ENCODE measurements at places on chromosomes 16 and 17. TPM values are rescaled to one million over a fixed set of nuclear protein-coding genes. Genes with fewer than 3 reads are reported as not detected.

PTX4 gene
- not detected for polyA plus RNA-seq

NACA2 gene
- not detected for polyA plus RNA-seq

NLGN2 gene
- 0.08 TPM for polyA plus RNA-seq

STAC2 gene
- not detected for polyA plus RNA-seq

PDP2 gene
- 4.0 TPM for polyA plus RNA-seq

PKMYT1 gene
- polyA plus RNA-seq, result not detected

HBM gene
- not detected for polyA plus RNA-seq

CDC6 gene
- polyA plus RNA-seq, result 0.61 TPM

NPIPA2 gene
- not detected for polyA plus RNA-seq

KRT39 gene
- not detected for polyA plus RNA-seq

TLE7 gene
- polyA plus RNA-seq, result not detected

CCL16 gene
- polyA plus RNA-seq, result not detected

NOD2 gene
- polyA plus RNA-seq, result 3.7 TPM

TBC1D3G gene
- polyA plus RNA-seq, result not detected

OTOA gene
- not detected for polyA plus RNA-seq

CLEC18C gene
- polyA plus RNA-seq, result not detected

LHX1 gene
- not detected for polyA plus RNA-seq

USH1G gene
- polyA plus RNA-seq, result not detected

ZPBP2 gene
- polyA plus RNA-seq, result not detected

KRT33A gene
- not detected for polyA plus RNA-seq

GSE1 gene
- 0.23 TPM for polyA plus RNA-seq

SECTM1 gene
- 4.3 TPM for polyA plus RNA-seq

DLG4 gene
- polyA plus RNA-seq, result 0.44 TPM

GP1BA gene
- not detected for polyA plus RNA-seq

KRT222 gene
- not detected for polyA plus RNA-seq

EDC4 gene
- polyA plus RNA-seq, result 37.3 TPM

POLR2A gene
- polyA plus RNA-seq, result 76.2 TPM

WNK4 gene
- not detected for polyA plus RNA-seq

CARD14 gene
- polyA plus RNA-seq, result 0.07 TPM

SLC13A2 gene
- not detected for polyA plus RNA-seq

EVI2A gene
- polyA plus RNA-seq, result 70.1 TPM

ABCA6 gene
- polyA plus RNA-seq, result not detected

CDK5R1 gene
- 10.5 TPM for polyA plus RNA-seq

SPATA32 gene
- 0.49 TPM for polyA plus RNA-seq

KRTAP4-3 gene
- polyA plus RNA-seq, result not detected

MILR1 gene
- not detected for polyA plus RNA-seq

G6PC1 gene
- polyA plus RNA-seq, result not detected

FBXL16 gene
- polyA plus RNA-seq, result 38.6 TPM

ZNF750 gene
- polyA plus RNA-seq, result not detected

TRPV3 gene
- polyA plus RNA-seq, result not detected

ARL17B gene
- 31.6 TPM for polyA plus RNA-seq

RAMP2 gene
- not detected for polyA plus RNA-seq

KRT32 gene
- not detected for polyA plus RNA-seq

RASL10B gene
- 0.15 TPM for polyA plus RNA-seq

CETP gene
- 0.14 TPM for polyA plus RNA-seq

C16orf96 gene
- polyA plus RNA-seq, result not detected

CCL3 gene
- polyA plus RNA-seq, result not detected

C1QTNF8 gene
- not detected for polyA plus RNA-seq

PLEKHH3 gene
- polyA plus RNA-seq, result 0.16 TPM

ABCA8 gene
- not detected for polyA plus RNA-seq

TNFRSF13B gene
- polyA plus RNA-seq, result 0.78 TPM

DBNDD1 gene
- polyA plus RNA-seq, result 1.2 TPM

CX3CL1 gene
- polyA plus RNA-seq, result not detected

KRT25 gene
- polyA plus RNA-seq, result not detected

RARA gene
- 20.7 TPM for polyA plus RNA-seq

Data from CD4-positive, alpha-beta memory T cell (primary cell).